ENCODE measurements at places on chromosomes 12 and 14. TPM values are rescaled to one million over a fixed set of nuclear protein-coding genes. Genes with fewer than 3 reads are reported as not detected.

DNA sequence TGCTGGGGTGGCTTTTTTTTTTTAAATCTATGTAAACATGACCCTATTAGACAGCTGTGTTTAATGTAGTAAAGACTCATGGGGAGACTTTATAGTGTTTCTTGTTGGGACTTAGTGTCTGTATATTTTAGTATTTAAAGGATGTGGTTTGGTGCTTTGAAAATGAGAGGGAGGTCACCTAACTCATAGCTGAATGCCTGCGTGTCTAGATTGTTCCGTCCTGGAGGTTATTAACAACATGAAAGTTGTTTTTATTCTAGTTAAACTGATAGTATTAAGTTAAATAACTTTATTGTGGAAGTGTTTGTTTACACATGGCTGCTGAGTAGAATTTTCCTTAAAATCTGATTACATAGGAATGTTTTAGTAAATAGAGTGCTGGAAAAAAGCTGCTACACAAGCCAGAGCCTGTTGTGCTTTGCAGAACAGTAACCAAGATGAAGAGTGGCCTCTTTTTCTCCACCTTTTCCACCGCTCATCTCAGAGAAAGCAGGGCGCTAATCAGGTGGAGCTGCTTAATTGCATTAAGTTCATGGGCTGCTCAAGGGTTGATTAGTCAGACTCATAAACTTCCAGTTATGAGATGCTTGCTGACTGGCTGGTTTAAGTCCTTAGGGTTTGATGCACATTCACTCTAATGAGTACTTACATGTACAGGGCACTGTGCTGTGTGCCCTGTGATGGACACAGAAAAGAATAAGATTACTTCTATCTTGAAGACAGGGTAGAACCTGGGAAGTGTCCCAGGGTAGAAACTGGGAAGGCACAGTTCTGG is 62.7 kb downstream of the FBXO34 start:
- DNase-seq, result no peak

GRCh38 chr12:115388139-115388538 is 704.2 kb upstream of the TBX3 start:
- no peak for DNase-seq

GRCh38 chr12:125128439-125129178 is 63.4 kb downstream of the AACS start:
- no peak for DNase-seq

DNA sequence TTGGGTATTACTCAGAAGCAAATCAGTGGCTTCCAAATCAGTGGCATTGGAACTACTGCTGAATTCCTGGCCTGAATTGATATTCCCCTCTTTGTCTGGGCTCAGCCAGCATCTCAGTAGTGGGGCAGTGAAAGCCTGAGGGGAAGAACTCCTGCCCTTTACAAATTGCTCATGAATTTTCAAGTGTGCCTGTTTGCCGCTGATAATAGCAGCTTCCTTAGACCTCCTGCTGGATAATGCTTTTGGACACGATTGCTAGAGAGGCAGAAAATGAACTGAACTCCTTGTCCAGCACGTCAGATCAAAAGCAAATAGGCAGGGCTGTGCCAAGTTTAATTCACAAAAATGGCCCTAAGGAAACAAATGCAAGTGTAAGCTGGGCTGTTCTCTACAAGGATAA is 91.3 kb upstream of the GZMB start:
- no peak for DNase-seq

- no peak for DNase-seq
These were observed 31.9 kb downstream of the TSPAN8 start for GRCh38 chr12:71125949-71126348.

TMCC3 gene
- 17.1 TPM for total RNA-seq

RILPL2 gene
- 4.6 TPM for total RNA-seq
